Bone marrow (tissue), 2 donors: ENCODE measurements at places on chromosomes 2 and 18.

- no peak for DNase-seq
These were observed 18.3 kb upstream of the CXCR4 start for GRCh38 chr2:136135921-136136906.

- no peak for DNase-seq
These were observed 11.5 kb upstream of the BIN1 start for GRCh38 chr2:127118467-127118866.

DNA sequence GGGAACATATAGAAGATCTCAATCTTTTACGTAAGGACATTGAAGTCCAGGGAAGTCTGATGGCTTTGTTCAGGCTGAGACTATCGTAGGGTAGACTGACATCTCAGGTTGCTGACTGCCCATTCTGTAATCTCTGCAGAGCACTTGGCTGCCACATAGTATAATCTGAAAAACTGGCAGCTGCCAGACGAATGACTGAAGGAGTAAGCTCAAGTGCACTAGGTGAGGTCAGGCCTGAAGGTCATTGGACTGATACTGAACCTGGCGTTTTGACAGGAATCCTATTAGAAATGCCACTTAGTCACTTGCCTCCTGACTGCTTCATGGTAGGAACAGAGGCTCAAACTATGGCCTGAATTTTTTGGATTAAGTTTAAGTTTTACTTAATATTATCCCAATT lies 23.5 kb downstream of the GPD2 start:
- no peak for DNase-seq

DNA sequence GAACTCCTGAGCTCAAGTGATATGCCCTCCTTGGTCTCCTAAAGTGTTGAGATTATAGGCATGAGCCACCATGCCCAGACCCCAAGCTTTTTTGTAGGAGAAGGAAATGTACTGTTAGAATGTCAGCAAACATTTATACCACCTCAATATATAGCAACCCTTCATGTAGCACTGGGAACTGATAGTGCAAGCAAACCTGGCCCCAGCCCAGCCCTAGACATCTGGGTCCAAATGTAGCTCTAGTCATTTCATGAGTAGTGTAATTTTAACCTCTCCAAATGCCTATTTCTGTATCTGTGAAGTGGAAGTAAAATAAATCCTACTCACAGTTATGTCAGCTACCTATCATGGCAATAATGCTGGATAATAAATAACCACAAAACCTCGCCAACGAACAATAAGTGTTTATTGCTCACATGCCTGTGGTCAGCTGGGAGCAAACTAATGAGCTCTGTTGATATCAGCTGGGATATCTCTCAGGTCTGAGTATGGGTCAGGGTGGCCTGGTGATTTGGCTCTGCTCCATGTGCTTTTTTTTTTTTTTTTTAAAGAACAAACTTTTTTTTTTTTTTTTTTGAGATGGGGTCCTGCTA lies 180.4 kb downstream of the CD8B2 start:
- no peak for DNase-seq

DNA sequence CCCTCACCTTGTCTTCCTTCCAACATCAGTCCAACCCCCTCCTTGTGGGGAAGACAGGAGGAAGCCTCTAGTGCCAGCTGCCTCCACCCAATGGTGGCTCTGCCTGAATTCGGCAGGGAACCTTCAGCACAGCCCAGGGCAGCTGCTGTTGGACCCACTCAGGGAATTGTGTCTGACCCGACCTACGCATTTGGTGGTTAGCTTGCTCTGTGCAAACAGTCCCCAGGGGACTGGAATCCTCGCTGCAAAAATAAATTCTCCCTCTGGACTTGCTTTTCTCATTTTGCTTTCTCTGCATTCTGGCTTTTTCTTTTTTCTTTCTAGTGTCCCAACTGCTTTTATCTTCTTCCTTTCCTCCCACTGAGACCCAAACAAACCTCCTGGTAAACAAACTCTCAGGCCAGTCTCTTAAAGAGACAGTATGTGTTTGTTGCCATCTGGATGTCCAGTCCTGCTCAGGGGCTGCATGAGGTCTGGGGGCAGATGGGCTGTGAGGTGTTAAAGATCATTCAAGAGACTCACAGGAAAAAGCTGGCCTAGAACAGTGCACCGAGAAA lies 137.7 kb upstream of the HAAO start:
- DNase-seq = no peak
